ENCODE measurements at places on chromosomes 2 and 18.

GRCh38 chr2:26530240-26530540, 52.3 kb upstream of the OTOF start:
- no peak for DNase-seq

- no peak for DNase-seq
Measured at GRCh38 chr2:30195016-30195415, 36.3 kb upstream of the LBH start.

DNA sequence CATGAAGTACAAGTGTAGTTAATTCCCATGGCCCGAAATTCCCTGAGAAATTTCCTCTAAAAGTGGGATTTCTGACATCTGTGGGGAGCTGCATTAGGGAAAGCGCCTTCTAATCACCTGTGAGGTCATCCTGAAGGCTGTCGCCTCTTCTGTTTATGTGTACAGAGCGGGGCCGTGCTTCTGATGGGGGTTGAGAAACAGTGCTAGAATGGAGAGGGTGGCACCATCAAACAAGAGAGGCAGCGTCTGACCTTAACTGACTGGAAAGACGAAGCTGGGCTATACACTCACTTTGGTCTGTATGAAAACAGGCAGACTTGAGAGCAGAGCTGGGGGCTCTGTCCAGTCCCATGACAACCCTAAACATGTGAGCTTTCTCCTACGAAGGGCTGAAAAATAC, 44.2 kb upstream of the DNMT3A start:
- DNase-seq, result no peak

GRCh38 chr2:202455114-202455513, 79.0 kb downstream of the BMPR2 start:
- no peak for DNase-seq

GRCh38 chr2:217943446-217944321, 59.1 kb downstream of the TNS1 start:
- DNase-seq, result no peak

DNA sequence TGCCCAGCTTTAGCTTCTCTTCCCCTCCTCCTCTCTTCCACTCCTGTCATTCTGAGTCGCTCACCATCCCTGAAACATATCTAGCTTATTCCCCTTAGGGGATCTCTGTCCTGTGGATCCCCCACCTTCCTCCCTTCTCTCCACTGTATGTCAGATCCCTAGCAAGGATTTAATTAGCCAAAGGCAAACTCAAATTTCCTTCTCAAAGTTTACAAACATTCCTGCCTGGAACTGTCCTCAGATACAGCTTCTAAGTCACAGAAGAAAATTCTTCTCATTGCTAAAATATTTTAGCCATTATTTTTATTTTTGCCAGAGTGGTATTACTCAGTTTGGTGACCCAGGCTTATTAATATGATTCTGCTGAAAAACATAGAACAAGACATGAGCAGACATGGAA, 315.3 kb downstream of the CYP26B1 start:
- DNase-seq, result no peak

- DNase-seq, result no peak
Measured at GRCh38 chr2:10048501-10049171, 5.3 kb downstream of the KLF11 start.

DNA sequence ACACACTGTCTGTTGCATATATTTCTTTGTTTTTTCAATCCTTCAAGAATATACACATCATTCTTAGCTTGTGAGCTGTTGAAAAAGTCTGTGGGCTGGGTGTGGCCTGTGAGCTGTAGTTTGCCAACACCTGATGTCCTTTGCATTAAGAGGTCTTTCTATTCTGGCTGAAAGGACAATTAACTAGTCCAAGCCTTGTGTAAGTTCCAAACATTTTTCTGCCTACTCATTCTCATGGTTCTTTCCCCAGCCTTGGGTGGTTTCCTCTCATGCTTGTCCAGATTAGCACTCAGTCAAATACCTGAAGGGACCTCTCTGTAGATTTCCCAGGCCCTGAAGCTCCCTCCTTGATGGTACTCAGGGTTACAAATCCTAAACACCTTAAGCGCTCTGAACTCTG, 57.8 kb upstream of the NABP1 start:
- no peak for DNase-seq

DNA sequence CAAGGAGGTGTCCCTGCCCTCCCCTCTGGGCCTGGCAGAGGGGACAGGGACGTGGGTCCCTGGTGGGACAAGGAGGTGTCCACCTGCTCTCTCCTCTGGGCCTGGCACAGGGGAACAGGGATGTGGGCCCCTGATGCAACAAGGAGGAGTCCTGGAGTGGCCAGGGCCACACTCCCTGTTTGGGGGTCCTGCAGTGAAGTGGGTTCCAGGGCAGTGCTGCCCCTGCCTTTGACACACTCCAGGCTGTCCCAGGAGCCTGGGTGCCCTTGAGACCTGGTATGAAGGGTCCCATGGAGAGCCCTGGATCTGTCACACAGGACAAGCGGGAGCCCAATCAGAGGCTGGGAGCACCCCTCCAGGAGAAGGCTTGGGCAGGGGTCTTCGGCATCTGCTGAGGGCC, 75.8 kb upstream of the GPC1 start:
- DNase-seq, result no peak

GRCh38 chr2:231241755-231242507, 43.5 kb downstream of the ARMC9 start:
- no peak for DNase-seq

- DNase-seq, result no peak
Measured at GRCh38 chr18:253121-253520, 14.7 kb downstream of the THOC1 start.

- no peak for DNase-seq
Measured at GRCh38 chr2:136013955-136014354, 28.5 kb upstream of the DARS1 start.

DNA sequence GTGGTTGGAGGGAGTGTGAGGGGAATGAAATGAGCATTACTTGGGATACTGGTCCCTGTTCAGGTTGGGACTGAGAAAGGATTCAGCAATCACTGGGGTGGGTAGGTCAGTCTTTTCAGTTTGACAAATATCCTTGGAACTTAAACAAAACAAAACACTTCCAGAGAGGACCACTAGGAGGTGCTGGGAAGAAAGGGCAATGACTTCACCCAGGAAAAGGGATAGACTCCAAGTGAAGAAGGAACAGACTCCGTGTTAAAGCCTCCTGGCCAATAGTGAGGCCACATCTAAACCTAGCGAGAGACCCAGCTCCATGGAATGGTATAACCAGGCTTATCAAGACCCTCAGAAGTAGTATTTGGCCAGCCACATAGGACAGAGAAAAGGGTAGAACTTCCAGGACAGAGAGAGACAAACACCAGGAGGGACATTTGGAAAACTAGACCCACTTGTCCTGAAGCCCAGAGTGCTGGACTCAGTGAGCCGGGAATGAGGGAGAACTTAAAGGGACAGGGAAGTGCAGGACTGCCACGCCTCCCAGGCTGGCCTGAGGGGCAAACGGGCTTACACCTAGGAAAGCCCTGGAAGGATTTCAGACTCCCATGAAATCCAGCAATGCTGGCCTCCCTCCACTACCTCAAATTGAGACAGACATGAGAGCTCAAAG, 19.6 kb upstream of the KCNG3 start:
- no peak for DNase-seq

DNA sequence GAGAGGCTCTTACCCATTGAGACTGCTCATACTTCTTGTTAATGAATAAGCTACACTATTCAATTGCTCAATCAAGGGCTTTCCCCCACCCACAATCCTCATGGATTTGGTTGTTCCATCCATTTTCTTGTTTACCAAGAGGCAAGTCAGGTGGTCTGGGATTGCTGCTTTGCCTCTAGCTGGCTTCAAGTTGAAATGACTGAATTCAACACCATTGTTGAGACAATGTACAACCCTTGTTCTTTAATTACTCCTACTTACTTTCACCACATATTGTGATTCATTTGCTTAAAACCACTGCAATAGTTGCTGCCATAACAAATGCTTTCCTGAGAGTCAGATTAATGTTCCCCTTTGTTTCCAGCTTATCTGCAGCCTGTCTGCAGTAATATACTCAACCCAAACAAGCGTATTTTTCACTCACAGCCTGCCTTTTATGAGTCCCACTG, 532.2 kb downstream of the RIT2 start:
- DNase-seq, result no peak

DNA sequence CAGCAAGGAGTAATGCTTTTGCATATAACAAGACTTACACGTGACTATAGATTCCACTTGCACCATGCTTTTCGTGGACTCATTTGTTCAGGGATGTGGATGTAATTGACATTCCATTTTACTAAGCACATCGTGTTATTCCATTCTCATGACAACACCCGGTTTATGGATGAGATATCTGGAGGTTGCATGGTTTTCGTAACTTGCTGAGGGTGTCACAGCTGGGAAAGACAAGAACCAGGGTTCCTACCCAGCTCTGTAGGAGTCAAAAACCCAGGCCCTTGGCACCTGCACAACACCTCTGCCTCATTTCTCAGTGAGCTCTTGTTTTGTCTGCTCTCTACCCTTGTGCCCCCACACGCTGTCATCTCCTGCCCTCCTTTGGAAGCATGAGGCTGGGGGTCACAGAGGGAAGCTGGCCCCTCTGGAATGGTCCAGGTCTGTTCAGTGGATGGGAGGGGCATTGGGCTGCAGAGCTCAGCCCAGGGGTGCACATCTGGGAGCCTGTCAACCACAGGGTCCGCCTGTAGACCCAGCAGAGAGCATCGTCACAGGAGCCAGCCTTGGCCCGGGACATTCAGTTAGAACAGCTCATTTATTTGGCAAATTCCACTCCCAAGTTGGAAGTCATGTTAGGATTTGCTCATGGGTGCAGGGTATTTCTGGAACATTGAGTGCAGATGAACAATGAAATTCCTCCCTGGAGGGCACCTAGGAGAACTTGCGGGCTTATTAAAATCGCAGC, 120.1 kb upstream of the TWIST2 start:
- DNase-seq, result no peak

DNA sequence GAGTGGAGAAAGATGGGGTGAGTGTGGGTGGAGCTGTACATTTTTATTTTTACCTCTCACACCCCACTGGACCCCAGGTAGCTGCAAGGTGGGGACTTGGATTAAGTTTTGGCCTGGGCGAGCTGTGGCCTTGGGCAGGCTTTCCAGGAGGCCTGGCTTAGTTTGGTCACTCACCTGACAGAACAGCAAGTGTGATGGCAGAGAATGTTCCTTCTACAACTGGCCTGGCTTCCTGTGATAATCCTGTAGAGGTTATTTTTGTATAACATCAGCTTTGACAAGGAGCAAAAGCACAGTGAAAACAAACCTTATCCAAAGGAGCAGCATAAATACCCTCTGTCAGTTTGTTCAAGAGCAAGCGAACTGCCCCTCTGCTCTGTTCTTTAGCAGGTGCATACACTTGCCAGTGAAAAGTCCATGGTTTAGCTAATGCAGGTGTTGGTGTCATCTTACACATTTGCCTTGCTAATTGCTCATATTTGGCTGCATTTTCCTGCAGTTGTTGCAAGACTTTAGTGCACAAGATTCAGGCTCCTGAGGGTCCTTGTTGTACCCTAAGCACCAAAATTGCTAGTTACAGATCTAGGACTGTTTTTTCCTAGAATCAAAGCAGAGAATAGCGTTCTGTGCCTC, 6.3 kb downstream of the THNSL2 start:
- DNase-seq, result no peak

GRCh38 chr2:134336352-134336751, 82.5 kb downstream of the MGAT5 start:
- no peak for DNase-seq
